ENCODE measurements at places on chromosomes 7 and 10.

GRCh38 chr10:116287906-116288501 is 15.0 kb upstream of the GFRA1 start:
- DNase-seq, result peak; percentile 69

DNA sequence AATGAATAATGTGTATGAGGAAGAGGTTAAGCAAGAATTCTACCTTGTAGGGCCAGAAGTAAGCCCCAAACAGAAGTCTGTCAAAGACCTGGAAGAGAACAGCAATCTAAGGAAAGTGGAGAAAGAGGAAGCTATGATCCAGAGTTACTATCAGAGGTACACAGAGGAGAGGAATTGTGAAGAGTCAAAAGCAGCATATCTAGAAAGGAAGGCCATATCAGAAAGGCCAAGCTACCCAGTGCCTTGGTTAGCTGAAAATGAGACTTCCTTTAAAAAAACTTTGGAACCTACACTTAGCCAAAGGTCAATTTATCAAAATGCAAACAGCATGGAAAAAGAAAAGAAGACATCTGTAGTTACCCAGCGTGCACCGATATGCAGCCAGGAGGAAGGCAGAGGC is 42.7 kb upstream of the GAD2 start:
- no peak for DNase-seq

GRCh38 chr7:157693071-157693520 is 356.3 kb downstream of the DNAJB6 start:
- no peak for DNase-seq

- DNase-seq, result no peak
Measured at GRCh38 chr10:112802411-112803022, 147.5 kb upstream of the TCF7L2 start.

GRCh38 chr10:61904733-61905725 is 3.5 kb downstream of the ARID5B start:
- peak; percentile 76 for DNase-seq

DNA sequence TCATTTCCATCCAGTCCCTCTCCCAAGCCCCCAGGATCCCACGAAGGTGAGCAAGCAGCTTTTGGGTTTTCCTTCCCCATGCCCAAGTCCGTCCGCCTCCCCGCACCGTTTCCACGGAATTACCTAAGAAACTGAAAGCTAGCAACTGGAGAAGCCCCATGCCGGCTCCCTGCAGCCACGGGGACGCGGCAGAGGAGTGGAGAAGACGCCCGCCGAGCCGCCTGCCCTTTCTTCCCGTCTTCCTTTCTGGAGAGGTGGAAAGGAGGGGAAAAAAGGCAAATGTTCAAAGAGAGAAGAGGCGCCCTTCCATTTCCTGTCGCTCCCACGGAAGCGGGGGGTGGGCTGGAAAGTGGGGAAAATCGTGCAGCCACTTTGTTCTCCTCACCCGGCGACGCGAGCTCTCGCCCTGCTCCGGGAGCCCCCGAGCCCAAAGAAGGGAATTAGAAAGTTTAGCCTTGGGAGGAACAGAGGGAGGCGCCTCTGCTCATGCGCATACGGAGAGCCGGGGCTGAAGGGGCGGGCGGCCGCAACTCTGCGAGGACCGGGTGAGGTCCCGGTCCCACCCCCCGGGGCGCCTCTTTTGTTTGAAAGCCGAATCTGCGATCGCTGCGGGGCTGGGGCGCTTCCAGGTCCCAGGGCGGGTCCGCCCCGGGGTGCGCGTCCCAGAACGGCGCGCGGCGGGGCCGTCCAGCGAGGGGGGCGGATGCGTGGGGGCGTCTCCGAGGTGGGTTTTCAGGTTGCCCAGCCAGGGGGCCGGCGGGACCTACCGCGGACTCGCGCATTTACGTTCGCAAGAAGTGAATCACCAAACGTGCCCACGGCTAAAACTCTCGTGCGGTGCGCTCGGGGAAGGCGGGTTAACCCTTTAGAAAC is at the start of gene LAMB1:
TSS of gene LAMB1 (minus strand) at position 436 of the 873 bp plus-strand sequence. CDS start at position 160, 276 bp downstream.
- peak; percentile 85 for DNase-seq

DNA sequence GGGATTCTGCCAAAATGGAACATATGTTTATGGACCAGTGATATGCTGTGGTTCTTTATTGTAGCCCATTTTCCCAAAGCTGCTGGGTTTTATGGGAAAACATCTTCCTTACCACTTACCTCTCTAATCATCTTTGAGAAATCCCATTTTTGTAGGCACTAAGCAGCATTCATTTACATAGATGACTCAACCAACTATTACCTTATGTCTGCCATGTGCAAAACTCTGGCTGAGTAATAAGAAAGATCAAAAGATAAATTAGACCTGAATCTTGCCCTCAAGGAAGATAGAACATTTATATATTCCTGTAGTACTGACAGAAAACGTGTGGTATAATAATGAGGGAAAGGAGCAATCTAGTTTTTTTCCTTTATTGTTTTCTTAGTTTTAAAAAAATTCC is 24.3 kb downstream of the CBLL1 start:
- DNase-seq, result no peak

- DNase-seq, result no peak
Measured at GRCh38 chr10:101310529-101311184, 43.3 kb upstream of the BTRC start.

GRCh38 chr7:116560021-116560970 is 35.5 kb downstream of the CAV1 start:
- no peak for DNase-seq

- DNase-seq, result no peak
Measured at GRCh38 chr7:34361663-34362250, 296.3 kb upstream of the NPSR1 start.

- DNase-seq, result no peak
Measured at GRCh38 chr10:131162866-131163843, 148.4 kb downstream of the TCERG1L start.

DNA sequence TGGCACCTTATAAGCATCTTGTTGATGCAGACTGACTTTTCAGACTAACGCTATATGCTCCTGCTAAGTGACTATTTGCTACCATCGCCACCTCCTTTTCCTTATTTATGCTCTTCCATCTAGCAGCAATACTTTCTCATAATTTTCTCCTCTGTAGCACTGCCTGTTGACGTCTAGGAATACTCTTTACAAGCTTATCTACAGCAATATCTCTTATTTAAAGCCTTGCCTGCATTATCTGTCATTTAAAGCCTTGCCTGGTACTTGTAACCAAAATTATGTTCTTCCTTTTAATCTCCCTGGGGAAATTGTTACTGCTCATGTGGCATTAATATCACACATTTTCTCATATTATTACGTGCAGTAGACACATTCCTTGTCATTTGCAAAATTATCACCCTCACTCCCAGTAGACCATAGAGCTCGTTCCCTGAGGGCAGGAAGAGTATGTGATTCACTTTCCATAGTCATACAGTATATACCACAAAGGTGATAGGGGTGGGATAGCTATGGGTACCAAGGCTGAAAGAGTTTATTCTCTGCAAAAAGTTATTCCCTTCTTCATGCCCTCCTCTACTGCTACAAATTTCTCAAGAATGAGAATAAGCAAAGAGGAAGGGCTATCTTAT is 359.7 kb upstream of the PCDH15 start:
- DNase-seq, result no peak

DNA sequence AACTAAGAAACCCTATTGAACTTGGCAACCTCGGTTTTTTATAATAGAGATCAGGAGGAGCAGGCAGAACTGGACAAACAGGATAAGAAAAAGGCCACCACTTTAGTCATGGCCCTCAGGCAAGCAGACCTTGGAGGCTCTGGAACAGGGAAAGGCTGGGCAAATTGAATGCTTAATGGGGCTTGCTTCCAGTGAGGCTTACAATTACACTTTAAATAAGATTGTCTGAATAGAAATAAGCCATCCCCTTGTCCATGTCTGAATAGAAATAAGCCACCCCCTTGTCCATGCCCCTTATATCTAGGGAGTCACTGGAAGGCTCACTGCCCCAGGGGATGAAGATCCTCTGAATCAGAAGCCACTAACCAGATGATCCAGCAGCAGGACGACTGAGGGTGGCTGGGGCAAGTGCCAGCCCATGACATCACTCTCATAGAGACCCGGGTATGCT is 40.6 kb downstream of the AKR1B15 start:
- DNase-seq, result peak; percentile 8

DNA sequence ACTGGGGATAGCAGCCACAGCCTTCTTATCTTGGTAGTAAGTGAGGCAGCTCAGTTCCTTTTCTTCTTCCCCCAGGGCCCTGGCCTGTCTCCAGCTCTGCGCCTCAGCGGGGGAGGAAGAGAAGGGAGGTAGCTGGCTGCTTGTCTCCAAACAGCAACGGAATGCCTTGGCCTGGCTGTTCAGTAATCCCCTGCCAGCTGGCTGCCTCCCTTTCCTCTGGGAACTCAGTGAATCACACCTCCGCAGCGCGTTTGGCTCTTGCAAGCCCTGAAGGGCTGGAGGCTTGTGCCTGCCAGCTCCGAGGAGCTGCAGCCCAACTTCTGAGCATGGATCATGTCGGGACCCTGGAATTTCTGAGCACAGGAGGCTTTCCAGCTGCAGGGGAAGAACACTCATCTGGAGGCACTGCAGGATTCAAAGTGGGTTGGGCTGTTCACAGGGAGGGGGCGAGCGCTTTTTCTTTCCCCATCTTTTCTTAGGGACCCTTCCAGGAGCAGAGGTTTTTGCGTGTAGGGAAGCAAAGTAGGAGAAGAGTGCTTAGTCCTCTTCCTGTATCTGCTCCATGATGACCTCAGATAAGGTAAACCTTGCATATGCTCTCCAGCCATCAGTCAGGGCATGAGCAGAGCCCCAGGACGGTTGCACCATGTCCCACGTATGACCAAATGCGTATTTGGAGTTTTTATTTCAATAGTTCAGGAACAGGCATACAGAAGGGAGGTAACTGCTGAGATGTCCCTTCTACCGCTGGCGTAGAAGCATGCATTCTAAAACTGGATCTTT is 253.2 kb upstream of the INHBA start:
- peak; percentile 99 for DNase-seq

DNA sequence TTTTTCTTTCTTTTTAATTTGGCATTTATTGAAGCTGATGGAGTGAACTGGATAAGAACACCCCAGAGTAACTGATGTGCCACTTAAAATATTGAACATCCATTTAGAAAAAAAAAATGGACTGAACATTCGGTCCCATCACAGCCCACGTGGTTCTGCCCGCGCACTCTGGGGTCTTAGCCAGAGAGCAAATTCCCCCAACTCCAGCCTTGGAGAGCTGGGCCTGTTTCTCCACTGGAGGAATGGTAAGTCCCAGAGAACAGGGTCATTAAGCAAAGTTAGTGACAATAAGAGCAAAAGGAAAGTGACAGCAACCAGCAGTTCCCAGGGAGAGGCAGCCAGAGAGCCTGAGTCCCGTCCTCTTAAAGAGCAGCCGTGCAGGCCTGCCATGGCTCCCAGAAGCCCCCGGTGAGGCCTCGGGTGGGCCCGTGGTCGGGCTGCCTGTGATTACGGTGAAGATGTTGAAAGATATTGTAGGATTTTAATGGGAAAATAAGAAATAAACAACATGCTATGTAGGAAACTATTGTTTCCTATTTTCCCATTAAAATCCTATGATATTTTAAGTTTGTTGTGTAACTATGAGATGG is 487.9 kb upstream of the MKI67 start:
- DNase-seq, result no peak

DNA sequence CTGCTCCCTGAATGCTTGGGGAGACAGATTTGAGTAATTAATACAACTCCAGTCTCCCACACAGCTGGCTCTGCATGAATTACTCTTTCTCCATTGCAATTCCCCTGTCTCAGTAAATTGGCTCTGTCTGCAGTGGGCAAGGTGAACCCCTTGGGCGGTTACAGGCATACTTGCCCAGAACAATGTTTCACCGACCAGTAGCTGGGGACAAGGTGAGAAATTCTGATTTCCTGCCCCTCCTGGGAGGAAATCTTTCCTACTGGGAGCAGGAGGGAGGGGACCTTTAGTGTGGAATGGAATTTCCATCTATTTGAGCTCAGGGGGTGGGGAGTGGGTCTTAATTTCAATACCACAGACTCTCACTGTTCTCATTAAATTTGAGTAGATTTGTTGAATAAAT is 42.2 kb upstream of the FZD9 start:
- no peak for DNase-seq

DNA sequence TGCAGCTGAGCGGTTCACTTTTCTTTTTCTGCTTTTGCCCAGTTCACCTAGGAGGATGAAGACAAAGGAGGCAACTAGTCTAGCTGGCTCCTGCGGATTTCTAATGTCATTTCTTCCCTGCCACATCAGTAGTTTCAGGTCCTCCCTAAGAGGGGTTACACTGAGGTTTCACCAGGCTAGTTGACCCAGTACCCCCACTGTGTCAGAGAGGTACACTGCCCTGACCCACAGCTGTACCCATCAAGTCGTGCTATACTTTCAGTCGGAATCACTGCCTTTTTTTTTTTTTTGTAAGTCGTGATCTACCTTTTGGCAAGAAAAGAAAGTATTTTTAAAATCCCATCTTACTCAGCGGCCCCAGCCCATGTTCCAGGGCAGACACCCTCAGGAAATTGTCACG is 243.5 kb downstream of the CELF2 start:
- DNase-seq, result no peak

DNA sequence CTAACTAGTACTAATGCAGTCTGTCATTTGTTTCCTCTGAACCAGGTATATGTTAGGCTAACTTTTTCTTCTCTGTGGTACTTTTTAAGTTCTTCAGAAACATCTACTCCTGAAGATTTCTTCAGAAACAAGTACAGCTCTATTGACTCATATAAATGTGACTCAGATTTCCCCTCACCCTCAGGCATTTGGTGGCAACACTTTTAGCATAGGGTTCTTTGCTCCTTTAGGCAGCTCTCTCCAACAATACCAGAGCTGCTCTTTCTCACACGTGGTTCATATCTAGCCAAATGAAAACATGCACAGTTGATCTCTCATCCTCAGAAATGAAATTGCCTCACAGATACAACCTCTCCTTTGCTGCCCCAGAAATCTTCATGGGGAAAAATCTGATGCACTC is 939.8 kb downstream of the SORCS1 start:
- peak; percentile 23 for DNase-seq

DNA sequence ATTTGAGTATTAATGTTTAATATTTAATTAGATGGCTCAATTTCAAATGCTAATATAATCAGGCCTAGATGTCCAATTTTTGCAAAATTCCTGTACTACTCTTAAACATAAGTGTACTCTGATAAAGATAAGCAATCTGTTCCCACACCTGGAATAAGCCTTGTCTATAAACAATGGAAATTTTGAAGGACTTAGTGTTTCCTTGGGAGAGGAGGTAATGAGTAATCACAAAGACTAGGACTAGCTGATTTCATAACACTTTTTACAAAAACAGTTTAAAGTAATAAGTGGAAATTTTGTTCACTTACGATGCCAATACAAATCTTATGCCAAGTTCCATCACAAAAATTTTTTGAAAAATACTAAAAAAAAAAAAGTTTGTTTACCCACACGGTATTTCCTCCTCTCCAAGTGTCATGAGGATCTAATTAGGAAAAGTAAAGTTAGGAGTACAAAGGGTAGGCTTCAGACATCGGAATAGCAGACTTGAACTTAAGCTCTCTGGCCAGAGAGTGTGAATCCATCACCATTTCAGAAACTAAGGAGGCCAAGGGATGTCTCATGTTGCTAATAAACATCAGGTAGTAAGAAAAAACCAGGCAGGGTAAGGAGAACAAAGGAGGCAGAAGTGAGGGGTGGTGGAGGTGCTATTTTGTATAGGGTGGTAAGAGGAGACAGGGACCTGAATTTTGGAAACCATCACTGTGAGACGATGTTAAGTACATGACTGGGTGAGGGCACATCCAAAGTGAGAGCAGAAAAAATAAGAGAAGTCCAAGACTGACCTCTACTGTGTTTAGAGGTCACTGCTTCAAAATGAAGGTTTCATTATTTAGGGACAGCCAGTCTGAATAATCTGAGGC is 61.3 kb downstream of the RAPGEF5 start:
- no peak for DNase-seq

- peak; percentile 40 for DNase-seq
Measured at GRCh38 chr10:26857991-26858706, 2.6 kb downstream of the ABI1 start.

- DNase-seq, result peak; percentile 15
Measured at GRCh38 chr10:106502641-106503040, 661.9 kb downstream of the SORCS1 start.

GRCh38 chr7:159196584-159196983 is 51.9 kb upstream of the VIPR2 start:
- no peak for DNase-seq
